Fibroblast of the conjunctiva (primary cell): ENCODE measurements at places on chromosomes 12 and 14.

GRCh38 chr12:115049614-115050013, 365.6 kb upstream of the TBX3 start:
- DNase-seq = no peak

- no peak for DNase-seq
Measured at GRCh38 chr14:82029038-82029437, 495.4 kb upstream of the SEL1L start.

DNA sequence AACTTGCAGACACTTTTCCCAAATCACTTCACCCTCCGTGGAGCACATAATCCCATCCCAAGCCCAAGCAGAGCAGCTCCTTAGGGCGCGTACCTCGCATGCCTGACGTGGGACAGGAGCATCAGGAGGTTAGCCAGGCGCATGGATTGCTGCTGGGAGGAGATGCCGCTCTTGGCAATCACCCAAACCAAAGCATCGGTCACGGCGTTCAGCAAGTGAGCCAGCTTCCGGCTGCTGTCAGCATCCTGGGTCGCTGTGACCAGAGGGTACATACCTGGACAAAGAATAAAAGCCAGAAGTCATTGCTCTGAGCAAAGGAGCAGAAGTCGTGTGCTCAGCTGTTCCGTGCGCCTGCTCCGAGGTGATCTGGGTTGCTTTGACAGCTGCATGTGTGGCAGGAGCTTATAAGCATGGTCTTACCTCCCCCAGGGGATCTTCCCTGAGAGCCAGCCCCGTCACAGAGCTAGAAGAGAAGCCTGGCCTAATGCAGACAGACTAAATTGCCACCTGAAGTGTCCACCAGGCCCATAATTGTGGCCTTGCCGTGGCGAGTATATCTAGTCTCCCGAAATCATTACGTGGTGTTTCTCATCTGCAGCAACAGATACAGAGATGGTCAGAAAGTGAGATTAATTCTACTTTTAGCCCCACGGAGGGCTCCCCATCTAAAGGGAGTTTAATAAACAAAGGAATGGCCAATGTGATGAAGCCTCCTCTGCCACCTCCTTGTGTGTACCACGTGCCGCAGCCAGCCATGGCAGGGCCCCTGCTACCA, 59.1 kb downstream of the ESR2 start:
- no peak for DNase-seq

GRCh38 chr14:103476065-103476464, 46.6 kb downstream of the CKB start:
- DNase-seq = no peak

DNA sequence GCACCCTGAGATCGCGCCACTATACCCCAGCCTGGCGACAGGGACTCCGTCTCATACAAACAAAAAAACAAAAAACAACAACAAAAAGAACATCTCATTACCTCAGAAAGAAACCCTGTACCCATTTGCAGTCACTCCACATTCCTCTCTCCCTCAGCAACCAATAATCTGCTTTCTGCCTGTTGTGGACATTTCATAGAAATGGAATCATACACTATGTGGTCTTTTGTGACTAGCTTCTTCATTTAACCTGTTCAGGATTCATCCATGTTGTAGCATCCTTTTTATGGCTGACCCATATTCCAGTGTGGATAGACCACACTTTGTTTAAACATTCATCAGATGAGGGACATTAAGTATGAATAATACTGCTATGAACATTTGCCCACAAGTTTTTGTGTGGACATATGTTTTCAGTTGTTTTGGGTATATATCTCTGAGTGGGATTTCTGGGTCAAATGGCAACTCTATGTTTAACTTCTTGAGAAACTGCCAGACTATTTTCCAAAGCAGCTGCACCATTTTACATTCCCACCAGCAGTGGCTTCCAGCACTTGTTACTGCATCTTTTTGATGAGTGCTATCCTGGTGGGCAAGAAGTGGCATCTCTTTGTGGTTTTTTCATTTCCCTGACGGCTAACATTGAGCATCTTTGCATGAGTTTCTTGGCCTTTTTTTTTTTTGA, 5.9 kb upstream of the RCOR1 start:
- peak; percentile 34 for DNase-seq

- no peak for DNase-seq
Measured at GRCh38 chr12:110667671-110668070, 21.2 kb downstream of the HVCN1 start.

DNA sequence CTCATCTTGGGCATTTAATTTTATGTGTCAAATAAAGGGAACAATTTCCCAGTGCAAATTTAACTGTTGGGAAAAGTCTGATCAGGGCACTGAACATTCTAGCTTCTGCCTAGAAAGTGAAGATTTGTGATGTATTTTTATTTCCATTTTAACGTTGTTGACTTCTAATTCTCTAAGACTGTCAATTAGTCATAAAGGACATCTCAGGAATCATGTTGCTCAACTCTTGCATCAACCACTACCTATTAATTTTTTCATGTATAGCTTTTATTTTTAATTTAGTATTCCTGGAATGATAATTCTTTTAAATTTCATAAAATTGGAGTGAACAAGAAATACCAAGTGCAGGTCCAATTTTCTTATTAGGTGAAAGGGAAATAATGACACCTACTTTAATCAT, 87.9 kb upstream of the METAP2 start:
- peak; percentile 6 for DNase-seq

GRCh38 chr14:95039259-95039992, 117.9 kb downstream of the DICER1 start:
- DNase-seq = no peak

GRCh38 chr12:107528731-107529365, 156.8 kb upstream of the PWP1 start:
- DNase-seq = no peak

DNA sequence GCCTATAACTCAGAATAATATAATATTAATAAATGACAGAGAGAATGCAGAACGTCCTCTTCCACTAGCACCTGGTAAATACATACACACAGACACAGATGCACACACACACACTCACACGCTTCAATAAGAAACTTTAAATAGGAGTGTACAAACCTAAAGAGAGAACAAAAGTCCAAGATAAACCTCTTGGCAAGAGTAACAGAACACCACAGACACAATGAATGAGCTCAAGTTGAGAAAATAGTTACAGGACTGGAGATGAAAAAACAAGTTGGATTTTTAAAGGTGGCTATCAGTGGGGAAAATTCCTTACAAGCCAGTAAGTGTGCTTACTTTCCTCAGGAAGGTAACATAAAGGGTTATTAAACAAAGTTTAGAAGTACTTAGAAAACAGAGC, 35.2 kb downstream of the CRY1 start:
- DNase-seq = no peak

DNA sequence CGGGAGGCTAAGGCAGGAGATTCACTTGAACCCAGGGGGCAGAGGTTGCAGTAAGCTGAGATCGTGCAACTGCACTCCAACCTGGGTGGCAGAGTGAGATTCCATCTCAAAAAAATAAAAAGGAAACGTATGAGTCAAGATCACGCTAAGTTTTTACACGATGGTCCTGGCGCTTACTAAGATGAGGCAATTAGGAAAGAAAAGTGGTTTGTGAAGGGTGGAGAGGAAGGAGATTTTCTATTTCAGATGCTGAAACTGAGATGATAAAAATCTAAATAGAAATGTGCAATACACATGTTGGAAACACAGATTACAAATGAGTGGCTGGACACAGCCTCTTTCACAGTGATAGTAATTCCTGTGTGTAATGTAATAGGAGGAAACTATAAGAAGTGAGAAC, 63.2 kb downstream of the KDM5A start:
- no peak for DNase-seq

- no peak for DNase-seq
Measured at GRCh38 chr14:100441271-100441947, 118.3 kb downstream of the SLC25A47 start.

- DNase-seq = no peak
Measured at GRCh38 chr12:79534029-79534867, 156.5 kb downstream of the PAWR start.

DNA sequence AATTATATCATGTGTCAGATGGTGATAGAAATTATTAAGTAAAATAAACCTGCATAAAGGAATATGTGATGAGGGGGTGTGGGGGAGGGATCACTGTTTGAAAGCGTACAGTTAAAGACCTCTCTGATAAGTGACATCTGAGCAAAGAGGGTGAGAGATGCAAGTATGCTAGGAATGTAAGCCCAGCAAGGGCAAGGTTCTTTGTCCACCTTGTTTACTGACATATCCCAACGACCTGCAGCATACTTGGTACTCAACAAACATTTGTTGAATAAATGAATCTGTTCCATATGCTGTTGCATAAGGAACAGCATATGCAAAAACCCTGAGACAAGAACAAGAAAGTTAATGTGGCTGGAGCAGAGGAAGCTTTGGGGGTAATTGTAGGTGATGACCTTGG, 12.0 kb upstream of the MDM1 start:
- no peak for DNase-seq

DNA sequence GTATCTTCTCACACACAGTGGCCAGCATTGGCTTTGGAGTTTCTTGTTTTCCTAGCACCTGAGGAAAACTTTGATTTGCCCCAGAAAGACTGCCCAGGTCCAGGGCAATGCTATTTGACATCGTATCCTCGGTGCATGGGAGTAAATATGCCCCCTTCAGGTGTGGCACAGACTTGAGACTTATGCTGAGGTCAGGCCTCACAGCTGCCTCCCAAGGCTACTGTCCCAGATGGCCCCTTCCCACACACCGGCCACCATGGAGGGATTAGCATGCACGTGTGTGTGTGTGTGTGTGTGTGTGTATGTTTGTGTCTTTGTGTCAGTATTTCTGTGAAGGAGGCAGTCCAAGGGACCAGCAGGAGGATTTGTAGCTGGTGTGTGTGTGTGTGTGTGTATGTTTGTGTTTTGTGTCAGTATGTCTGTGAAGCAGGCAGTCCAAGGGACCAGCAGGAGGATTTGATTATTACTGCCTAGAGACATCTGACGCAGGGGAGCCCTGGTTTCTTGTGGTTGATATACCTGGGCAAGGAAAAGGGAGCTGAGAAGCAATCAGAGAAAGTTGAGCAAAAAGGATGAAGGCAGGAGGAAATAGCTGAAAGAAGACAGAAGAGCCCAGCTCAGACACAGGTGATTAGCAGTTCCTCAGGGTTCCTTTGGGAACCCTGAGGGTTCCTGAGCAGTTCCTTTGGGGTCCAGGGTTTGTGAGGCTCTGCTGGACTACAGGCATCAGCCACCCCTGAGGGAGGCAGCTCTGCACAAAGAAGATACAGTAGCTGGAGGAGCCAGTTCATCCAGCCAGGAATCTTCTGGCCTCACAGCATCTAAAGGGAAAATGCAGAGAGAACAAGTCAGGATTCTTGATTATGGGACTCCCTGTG, 42.2 kb downstream of the COX16 start:
- no peak for DNase-seq

DNA sequence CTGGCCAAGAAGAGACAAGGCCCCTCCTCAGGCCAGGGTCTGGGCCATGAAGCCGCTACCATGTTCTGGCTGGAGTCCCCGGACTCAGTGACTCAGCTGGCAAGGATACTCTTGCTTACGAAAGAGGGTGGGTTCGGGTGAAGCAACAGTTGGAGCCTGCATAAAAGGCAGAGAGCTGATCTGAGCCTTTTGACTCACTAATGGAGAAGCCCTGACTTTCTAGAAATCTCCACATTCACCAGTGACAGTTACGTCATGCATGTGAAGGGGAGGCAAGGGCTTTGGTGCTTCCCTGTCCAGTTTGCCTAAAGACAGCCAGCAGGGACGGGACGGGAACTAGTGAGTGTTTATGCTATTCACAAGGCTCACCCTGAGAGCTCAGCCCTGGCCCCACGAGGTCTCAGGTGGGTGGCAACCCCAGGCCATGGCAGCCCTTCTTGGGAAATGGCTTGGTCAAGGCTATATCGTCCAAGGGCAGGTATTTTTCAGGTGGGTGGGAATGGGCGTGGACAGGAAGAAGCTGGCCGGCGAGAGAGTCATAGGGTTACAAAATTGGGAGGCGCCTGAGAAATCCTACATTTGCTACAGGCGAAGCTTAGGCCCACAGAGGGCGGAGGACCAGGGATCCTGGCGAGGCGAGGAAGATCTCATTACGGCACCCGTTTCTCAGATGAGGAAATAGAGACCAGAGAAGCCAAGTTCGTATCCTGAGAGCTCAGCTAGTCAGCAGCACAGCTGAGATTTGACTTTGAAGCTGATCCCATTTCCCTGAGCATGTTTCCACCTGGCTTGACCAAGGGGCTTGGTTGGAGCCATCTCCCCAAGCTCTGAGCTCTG, 314.6 kb downstream of the BCL11B start:
- DNase-seq = peak; percentile 86

- DNase-seq = no peak
Measured at GRCh38 chr12:19496219-19496878, 57.1 kb downstream of the AEBP2 start.

DNA sequence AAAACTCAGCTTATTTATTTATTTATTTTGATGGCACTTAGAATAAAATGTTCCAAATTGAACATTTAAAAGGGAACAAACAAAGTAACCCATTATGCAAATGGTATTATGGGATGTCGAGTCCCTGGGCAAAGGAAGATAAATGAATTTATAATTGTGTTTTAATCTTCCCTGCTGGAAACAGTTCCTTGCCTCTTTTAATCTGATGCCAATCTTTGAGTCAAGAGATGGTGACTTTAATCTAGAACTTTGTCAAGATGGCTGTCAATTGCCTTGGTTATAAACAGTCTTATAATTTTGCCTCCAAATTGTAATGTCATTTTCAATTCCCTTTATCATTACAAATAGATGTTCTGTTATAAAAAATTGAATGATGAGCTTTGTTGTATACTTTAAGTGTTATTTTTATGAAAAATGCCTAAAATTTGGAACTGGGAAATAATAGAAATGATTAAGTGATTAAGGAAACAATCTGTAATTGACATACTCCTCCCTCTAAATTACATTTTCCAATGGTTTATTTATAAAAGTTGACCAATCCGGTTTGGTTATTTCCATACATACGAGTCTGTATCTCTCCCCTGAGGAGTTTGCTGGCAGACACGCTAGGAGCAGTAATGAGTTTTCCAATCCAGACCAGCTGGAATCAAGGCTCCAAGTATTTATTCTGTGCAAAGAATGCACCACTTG, 134.9 kb upstream of the FRMD6 start:
- DNase-seq = no peak

DNA sequence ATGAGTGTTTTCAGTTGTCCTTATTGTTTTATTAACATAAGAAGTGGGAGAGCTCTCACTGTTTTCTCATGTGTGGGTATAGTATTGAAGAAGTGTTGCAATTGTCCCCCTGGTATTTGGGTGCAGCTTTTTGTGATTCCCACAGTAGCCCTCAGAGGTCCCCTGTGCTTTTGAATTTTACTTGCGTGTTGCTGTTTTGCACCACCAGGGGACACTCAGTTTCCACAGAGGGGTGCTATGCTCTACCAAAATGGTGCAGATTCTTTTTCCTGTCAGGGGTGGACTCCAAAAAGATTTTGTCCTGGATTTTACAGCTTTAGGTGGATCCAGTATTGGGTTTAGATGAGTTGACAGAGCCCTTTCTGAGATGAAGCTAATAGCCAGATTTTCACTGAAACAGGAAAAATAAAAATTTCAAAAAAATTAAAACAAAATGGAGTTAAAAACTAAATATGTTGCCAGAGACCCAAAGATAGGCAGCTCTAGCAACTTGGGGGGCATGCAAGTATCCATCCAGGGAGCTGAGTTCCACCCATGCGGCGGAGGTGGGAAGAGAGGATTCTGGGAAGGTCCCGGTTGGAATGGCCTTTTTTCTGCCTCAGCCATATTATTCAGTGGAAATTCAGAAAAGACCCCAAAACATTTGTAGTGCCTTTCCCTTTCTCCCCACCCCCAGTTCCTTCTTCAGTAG, 50.2 kb downstream of the TTLL5 start:
- peak; percentile 43 for DNase-seq
